ENCODE measurements at places on chromosomes 16 and 17.

DNA sequence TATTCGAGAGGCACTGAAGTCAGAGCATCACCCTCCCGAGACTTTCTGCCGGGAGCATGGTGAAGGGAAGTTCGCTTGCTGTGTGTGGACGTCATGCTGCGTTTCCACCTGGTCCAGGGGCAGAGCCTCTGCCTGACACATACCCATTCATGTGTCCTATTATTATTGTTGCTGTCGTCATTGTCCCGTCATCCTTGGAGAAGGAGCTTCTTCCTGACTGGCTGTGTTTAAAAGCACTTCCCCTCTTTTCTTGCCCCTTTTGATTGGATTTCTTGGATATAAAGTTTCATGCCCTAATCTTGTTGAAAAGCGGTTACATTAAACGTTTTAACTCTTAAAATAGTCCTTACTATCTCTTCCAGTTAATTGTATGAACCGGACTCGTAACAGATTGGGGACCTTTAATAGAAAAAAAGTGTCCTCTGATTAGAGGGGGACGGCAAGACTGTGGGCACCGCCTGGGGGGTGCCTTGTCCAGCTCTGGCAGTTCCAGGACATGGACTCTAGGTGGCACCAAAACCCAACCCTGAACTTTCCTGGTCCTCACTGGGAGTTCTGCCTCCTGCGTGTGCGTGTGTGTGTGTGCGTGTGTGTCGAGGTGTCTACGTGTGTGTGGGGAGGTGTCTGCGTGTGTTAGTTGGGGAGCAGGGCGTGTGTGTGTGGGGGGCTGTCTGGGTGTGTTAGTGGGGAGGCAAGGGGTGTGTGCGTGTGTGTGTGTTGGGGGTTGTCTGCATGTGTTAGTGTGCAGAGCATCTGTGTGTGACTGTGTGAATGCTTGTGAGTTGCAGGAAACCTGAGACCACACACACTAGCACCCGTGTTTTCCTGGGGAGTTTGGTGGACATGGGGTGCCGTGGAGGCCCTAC is 133.3 kb upstream of the CIBAR2 start:
- peak; percentile 76 for DNase-seq

DNA sequence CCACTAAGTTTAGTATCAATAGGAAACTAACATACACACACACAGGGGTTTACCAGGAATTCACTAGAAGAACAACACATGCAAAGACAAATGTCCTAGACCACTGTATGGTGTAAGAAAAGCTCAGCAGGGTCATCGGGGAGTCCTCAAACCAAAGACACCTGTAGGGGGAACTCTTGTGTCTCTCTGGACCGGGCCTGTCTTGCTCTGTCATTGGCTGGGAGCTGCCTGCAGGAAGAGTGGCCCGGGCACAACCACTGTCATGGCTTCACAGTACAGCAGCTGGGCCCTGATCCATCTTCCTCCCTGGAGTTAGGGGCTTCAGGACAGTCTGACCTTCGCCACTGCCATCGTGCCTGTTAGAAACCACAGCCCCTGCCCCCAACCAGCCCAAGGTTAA is 263.6 kb upstream of the DYNLRB2 start:
- DNase-seq: no peak

DNA sequence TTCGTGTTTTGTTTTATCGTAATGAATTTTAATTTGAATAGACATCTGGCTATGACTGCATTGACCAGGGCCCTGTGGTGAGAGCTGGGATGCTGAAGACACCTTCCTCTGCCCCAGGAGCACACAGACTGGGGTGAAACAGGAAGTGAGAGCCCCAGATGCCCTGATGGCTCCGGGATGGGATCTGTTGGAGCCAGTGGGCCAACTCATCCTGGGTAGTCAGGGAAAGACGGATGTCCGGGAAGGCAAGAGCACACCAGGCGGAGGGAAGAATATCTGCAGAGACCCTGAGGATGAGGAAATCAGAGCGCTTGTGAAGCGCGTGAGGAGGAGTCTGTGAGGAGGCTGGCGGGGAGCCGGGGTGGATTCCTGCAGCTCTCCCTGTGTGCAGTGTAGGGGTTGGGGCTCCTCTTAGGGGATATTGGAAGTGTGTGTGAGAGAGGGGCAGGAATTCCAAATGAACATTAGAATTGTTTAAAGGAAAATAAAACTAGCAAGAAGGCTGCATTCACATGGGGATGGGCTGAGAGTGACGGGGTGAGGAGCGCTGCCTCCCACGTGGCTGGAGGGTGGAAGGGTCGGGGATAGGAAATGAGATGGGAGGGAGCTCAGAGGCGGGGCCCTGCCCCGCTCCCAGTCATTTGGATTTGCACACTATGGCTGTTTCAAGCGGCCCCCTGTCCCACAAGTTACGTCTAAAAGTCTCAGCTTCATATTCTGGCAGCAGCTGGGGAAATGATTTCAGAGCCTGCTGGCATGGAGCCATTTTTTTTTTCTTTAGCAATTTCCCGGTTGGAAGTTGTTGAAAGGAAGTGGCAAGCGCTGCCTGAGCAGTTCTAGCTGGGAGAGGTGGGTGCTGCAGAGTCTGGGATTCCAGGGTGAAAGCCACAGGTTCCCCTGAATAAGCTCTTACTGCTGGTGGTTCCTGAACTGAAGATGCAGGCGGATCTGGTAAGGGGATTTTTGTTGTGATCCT is 71.2 kb upstream of the LGALS9 start:
- DNase-seq: peak; percentile 40

- DNase-seq: peak; percentile 84
These were observed 79.2 kb downstream of the MYH11 start for GRCh38 chr16:15777533-15778203.

GRCh38 chr16:77262971-77263370 is 63.8 kb downstream of the SYCE1L start:
- no peak for DNase-seq

DNA sequence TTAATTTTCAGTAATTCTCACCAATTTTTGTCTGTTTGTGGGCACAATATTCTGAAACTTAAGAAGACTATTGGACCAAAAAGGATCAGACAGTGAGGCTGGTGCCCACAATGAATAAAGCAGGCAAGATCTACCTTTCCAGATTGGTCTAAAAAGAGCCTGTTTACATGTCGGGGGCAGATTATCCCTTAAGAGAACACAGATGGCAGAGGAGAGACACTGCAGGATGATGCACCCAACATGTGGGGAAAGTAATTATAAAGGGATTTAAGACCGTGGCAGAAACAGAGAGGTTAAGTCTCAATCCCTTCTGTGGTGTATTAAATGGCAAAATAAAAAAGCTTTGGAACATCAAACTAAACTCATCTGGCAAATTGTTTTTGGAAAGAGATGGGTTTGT is 331.8 kb upstream of the CDH11 start:
- DNase-seq: no peak
